ENCODE measurements at places on chromosomes 2 and 18. TPM values are rescaled to one million over a fixed set of nuclear protein-coding genes. Genes with fewer than 3 reads are reported as not detected.
A peak's percentile ranks its signal among the peaks of the same experiment; 100 is the strongest.

GRCh38 chr2:189150033-189150432, 29.5 kb downstream of the COL5A2 start:
- DNase-seq = no peak

GRCh38 chr2:44930274-44931197, 11.0 kb upstream of the SIX3 start:
- DNase-seq = no peak

The MROH2A gene
- total RNA-seq = not detected

- DNase-seq = peak; percentile 78
These were observed 36.4 kb downstream of the WDSUB1 start for GRCh38 chr2:159249990-159250715.

- no peak for DNase-seq
These were observed 6.6 kb downstream of the D2HGDH start for GRCh38 chr2:241741016-241741415.

DNA sequence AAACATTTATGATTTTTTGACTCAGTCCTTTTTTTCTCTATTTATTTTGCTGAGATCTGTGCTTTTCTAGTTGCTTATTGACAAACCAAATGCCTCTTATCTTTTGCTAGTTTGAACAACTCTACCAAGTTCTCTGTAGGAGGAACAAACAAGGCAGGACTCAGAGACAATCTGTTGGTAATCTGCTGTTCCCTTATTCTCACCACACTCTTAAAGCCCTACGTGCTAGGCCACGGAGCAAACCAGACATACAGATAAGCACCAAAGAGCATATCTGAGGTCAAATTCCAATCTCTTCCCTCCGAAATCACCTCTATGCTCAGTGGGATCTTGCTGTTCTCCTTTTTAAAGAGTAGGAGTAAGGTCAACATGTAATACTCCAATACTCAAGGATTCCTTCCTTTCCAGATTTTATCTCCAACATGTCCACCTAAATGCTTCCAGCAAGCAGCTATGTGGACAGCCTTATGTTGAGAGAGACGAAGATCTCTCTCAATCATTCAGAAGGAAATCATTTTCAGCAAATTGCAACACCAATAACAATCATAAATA, 18.4 kb downstream of the FN1 start:
- DNase-seq = no peak

- no peak for DNase-seq
These were observed 379.7 kb downstream of the PTPRM start for GRCh38 chr18:7946734-7947377.

DNA sequence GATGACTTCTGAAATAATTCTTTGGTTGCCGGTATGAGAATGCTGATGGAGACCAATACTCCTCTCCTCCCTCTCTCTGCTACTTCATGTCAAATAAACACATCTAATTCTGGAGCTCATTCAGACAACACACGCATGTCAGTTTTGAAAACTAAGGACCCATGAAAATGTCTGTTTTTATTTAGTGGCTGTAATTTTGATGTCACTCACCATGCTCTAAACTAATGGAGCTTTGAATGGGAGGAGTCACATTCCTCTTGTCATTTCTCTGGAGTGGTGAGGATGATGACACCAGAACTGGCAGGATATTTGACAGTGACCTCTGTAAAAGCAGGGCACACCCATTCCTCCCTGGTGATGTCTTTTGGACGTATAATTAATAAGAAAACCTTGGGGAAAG, 163.0 kb downstream of the PHLPP1 start:
- no peak for DNase-seq
